ENCODE measurements at places on chromosomes 16 and 17.
A peak's percentile ranks its signal among the peaks of the same experiment; 100 is the strongest.

DNA sequence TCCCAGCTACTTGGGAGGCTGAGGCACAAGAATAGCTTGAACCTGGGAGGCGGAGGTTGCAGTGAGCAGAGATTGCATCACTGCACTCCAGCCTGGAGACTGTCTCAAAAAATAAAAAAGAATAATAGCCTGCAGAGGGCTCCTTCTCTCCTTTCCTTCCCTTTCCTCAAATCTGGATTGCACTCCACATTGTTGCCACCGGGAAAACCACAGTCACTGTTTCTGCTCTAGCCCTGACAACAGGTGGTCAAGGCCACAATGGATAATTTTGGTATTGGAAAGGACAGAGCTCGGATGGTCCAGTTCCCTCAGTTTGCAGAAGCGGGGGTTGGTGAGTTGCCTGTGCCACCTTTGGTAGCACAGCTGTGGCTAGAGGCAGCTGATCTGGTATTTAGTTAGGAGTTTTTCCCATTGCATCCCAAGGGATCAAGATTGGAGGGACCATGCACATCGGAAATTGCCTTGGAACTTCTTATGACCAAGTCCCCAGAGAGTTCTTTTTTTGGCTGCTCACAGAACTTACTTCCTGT, 44.7 kb upstream of the PRSS54 start:
- DNase-seq, result no peak

DNA sequence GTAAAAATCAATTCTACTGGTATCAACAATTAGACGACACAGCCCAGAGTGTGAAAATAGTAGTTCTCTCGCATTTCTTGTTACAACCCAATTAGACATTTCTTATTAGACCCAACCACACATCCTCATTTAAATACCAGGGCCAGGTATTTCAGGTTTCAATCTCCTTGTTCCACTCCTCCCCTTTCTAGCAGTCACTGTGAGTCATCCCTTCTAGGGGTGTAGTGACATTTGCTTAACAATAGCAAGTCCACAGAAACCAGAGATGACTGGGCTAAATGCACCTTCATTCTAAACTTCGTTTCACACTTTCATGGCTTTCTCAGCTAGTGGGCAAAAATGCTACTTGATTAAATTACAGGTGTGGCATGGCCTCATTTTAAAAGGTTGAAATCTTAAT, 116.9 kb upstream of the CACNG3 start:
- no peak for DNase-seq

DNA sequence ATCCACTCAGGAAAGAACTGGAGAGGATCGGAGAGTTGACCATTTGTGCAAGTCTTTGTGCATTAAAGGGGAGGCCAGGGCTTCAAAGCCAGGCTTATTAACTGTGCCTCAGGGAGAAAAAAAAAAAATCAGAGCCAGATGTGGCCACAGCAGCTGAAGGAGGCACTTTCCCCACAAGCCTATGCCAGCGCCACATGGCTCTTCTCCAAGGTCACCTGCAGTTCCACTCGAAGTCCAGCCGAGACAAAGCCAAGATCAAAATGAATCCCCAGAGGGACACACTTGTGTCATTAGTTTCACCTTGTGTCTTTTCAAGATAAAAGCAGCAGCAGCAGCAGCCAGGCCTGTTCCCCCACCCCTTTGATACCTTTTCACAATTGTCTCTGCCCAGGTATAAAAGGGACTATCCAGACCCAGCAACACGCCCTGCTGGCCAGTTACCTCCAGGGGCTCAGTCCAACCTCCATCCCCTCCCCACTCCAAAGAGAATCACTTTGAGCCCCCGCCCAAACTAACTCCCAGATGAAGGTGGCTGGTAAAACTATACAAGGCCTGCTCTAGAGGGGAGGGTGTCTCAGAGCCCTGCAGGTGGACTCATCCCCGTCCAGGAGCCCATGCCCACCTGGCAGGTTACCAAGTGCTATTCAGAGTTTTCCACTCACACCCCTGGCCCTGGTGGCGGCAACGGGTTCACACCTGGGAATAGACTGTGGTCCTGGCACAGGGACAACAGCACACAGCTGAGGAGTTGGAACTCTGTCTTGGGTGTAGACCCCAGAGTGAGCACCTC, 29.2 kb downstream of the AXIN2 start:
- DNase-seq, result no peak

DNA sequence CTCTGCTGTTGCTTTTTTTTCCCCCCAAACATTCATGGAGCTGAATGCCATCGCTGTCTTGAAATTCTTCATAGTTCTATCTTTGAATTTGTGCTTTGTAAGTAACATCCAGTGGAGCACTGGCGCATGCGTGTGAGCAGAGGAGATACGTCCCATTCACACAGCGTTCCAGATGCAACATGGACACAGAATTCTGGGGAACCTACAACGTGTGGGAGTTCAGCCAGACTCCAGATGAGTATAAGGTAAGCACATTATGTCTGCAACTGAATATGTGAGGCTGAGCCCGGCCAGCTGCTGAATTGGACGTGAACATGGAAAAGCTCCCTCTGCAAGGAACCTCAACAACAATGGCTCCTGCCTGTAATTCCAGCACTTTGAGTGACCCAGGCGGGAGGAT, 4.3 kb upstream of the ATP1B2 start:
- no peak for DNase-seq

- no peak for DNase-seq
Measured at GRCh38 chr17:2174014-2174413, 119.1 kb downstream of the HIC1 start.

DNA sequence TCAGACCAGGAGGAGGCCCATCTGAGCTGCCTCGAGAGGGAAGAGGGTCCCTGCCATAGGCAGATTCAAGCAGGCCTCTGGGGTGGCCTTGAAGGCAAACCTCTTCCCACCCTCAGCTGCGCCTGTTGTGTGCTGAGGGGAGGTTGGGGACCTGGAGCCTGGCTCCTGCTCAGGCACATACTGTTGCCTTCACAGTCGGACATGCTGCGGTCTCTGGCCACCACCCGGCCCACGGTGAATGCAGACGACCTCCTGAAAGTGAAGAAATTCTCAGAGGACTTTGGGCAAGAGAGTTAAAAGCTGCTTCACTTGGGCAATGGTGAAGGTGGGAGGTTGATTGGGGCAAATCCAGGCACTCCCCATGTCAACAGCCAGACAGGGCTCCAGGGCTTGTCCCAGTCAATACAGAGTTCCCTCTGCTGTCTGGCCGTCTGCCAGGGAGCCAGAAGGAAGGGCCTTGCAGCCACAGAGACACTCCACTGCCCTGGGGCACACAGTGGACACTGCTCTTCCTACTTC, 6.3 kb downstream of the PDF start:
- DNase-seq, result no peak

- no peak for DNase-seq
Measured at GRCh38 chr17:21466550-21466949, 90.4 kb downstream of the KCNJ12 start.

DNA sequence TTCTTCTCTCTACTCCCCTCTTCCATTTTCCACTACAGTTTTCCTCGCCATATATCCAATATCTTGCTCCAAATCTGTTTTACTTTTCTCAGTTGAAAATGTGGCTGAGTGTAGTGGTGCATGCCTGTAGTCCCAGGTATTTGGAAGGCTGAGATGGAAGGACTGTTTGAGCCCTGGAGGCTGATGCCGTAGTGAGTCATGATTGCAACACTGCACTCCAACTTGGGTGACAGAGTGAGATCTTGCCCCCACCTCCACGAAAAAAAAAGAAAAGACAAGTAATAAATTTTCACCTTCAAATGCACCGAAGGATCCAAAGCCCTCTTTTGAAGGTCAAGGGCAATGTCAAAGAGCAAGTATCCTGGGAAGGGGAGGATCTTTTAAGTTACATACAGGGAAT, 592.3 kb downstream of the TMEM114 start:
- DNase-seq, result no peak

DNA sequence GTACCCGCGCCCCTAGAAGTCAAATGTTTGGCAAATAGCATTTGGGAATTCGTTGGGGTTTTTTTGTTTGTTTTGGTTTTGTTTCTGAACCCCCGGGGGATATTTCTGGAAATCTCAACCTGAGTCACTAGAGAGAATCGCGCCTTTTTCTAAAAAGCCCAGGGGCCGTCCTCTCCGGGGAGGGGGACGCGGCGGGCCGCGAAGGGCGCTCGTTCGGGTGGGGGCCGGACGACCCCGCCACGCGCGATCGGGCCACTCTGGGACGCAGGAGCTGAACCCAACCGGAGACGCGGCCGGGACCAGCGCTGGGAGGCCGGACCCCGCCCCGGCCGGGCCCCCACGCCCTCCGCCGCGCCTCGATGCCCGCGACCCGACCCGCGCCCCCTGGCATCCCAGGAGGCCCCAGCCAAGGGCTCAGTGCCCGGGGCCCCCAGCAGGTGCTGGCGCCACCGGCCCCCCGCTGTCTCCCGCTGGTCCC, 302 bp downstream of the LITAF start:
- no peak for DNase-seq

DNA sequence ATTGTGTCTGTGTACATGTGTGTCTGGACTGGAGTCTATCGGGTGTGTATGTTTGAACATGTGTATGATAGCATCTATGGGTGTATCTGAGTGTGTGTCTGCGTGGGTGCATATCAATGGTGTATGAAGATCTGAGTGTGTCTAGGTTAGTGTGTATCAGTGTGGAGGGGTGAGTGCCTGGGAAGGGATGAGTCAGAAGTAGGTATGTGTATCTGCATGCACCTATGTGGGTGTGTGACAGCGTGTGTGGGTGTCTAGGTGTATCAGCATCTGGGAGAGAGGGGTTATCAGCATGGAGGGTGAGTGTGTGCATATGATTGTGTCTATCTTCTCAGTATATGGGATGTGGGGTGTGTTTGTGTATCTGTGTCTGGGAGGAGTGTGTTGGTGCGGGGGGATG, 58.2 kb upstream of the LHX1 start:
- no peak for DNase-seq

DNA sequence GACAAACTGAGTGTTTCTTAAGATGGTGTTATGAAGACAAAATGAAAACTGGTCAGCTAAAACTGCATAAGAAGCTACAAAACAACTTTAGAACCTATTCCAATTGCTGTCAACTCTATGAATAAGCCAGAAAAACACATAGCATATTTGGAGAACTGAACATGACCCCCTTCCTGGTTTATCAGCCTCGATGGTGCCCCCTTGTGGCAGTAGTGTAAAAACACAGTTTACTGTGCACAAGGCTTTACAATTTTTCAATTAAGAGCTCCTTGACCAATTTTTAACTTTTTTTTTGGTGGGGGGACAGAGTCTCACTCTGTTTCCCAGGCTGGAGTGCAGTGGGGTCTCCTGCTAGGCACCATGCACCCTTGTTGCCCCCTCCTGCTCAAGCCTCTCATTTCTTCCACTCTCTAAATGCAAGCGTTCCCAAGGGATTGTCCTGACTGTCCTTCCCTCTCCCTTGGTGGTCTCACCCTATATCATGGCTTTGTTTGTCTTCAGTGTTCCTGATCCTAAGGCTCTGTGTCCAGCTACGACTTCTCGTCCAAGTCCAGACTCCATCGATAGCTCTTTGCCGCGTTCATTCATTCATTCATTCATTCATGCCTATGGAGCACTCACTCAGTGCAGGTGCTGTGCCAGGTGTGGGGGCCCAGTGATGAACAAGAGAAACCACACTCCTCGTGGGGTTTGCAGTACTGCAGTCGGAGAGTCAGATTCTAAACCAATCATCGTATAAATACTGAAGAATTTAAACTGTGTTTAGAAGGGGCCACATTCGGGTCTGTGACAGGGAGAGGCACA, 7.5 kb downstream of the EIF1 start:
- peak; percentile 78 for DNase-seq

DNA sequence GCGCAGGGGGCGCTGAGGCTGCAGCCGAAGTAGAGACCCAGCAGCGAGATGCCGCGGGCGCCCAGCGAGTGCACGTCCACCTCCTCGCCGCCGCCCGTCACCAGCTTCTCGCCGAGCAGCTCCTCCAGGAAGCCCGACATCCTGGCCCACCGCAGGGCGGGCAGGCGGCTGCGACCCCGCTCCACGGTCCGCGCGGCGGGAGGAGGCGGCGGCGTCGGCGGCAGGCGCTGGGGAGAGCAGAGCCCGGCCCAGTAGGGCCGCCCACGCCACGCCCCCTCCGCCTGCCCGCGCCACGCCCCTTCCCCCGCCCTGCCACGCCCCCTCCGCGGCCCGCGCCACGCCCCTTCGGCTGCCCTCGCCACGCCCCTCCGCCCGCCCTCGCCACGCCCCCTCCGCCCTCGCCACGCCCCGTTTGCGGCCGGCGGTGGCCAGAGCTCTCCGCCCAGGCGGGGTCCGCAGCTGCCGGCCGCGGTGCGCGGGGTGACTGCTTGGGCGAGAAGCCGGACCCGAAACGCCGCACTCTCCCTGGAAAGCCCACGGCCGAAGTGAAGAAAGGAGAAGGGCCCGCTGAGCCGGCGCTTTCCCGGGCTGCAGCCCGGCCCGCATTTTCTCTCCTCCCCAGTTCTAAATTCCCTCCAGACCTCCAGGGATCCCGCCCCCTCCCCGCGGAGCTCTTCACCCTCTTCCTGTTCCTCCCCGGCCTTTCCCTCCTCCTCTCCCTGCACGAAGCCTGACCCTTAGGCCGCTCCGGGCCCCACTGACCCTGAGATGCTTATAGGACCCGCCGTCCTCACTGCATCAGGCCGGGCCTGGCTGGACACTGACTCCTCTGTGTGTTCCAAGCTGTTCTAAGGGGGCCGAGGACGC, at the start of gene NXN:
Gene NXN (minus strand): TSS at position 238 of the 867 bp plus-strand sequence.
- peak; percentile 79 for DNase-seq

DNA sequence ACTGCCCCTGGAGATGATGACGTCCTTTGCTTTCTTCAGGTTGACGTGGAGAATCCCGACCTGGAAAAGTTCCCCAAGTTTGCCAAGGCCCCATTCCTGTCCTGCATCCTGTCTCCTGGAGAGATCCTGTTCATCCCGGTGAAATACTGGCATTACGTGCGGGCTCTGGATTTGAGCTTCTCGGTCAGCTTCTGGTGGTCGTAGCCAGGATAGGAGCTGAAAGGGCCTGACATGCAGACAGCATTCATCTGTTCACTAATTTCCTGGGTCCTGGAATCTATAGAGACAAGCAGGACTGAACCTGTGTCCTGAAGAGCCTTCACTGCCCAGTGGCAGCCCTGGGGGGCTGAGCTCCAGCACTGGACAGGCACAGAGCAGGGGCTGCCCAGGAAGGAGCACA, 17.2 kb downstream of the KDM8 start:
- DNase-seq, result no peak

DNA sequence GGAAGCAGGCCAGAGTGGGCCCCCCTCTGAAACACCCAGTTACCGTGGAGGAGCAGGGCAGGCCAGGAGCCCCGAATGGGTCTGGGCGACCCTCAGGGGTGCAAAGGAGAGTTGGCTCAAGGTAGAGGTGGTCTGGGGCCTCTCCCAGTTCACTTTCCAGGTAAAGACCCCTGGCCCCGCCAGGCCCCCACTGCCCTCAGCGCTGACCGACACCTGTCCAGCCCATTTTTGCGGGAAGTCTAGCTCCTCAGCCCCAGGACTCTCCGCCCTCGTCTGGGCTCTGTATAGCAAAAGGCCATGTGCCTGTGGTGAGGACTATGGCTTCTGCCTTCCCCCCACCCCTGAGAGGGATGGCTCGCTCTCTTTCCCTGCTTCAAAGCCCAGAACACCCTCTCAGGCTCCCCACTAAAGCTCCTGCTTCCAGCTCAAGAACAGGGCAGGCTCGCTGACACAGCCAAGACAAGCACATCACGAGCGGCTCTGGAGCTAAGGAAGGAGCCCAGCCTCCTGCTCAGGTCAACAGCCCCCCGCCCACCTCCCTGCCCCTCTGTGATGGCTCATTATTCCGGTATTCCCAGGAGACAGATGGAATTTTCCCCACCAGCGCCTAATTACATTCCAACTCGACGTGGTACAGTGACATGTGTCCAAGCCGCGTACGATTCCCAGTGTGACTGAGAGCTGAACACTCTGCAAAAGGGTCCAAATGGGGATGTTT, 59.4 kb downstream of the RTN4RL1 start:
- DNase-seq, result no peak

GRCh38 chr17:73588891-73589290, 55.4 kb downstream of the SDK2 start:
- no peak for DNase-seq

Data from CD4-positive, alpha-beta T cell treated with Interleukin-4 for 1 hour (primary cell).